ENCODE measurements at places on chromosomes 2 and 18.
A peak's percentile ranks its signal among the peaks of the same experiment; 100 is the strongest.

GRCh38 chr2:46955764-46956163 is 40.2 kb upstream of the MCFD2 start:
- no peak for DNase-seq

- DNase-seq = no peak
Measured at GRCh38 chr2:10863047-10863446, 48.7 kb upstream of the KCNF1 start.

DNA sequence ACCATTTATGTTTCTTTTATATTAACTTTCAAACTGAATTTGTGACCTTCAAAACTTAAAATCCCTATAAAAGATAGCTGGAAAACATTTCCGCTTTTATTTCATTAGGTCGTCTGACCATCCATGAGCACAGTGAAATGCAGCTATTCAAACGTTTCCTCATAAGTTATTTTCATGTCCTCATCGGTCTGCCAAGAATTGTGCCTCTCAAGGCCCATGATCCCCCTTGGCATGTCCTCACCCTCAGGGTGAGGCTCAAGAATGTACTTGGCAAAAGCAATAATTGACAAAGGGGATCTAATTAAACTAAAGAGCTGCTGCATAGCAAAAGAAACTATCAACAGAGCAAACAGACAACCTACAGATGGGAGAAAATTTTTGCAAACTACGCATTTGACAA is 12.4 kb downstream of the SLC66A2 start:
- DNase-seq = no peak

- DNase-seq = no peak
Measured at GRCh38 chr2:105582952-105583660, 161.6 kb upstream of the NCK2 start.

DNA sequence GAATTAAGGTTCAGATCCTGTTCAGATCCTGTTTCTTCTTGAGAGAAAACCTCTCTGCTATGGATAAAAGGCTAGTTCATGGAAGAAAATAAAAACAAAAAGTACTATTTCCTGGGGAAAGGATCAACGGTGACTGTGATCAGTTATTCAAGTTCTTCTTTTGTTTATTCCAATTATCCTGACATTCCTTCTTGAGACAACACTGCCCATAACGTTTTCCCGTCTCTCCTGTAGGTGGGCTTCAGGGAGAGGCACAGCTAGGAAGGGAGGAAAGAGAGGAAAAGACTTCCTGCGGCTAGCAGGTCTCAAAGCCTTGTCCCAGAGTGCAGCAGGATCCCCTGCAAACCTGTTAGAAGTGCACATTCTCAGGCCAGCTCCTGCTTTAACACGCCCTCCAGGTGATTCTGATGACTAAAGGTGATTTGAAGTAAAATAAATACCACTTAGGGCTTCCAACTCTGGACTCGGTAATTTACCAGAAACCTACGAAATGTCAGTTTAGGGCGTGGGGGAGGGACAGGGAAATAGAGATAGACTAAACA is 4.5 kb upstream of the FHL2 start:
- DNase-seq = no peak

DNA sequence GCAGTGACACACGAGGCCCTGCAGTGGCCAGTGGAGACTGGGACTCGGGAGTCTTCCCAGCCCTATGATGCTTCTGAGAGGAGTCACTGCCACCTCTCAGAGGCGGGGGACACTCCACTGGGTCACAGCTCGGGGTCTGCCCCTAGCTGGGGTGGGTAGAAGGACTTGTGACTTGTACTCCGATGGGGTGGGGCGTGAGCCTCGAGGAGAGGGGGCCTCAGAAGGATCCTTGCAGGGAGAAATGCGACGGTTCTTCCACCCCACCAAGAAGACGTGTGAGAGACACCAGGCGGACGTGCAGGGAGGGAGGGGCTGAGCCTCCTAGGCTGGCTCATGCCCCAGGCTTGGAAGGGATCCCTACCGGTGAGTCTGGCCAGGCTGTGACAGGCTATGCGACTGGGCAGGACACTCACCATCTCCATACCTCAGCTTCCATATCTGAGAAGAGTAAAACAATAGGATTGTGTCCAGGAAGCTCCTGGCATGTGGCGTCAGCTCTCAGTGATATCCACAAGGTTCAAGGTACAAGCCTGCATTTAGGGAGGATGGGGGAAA is 11.1 kb upstream of the OTOS start:
- DNase-seq = peak; percentile 77

DNA sequence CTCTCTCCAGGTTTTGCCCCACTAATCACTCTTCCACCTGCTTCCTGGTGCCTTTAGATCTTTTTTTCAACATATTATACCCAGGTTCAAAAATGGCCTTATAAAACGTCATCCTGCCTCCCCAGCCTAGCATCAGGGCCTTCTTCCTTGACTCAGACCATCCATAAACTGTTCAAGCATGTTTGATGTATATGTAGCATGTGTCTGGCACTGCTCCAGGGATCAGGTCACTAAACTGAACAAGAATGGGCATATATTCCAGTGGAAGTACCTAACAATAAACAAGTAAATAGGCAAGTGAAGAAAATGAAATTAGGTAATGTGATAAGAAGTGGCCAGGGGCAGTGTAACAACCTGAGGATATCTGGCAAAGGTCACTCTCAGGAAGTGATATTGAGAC is 141.2 kb downstream of the TRIB2 start:
- no peak for DNase-seq
